ENCODE measurements at places on chromosomes 16 and 17. TPM values are rescaled to one million over a fixed set of nuclear protein-coding genes. Genes with fewer than 3 reads are reported as not detected.

The KCNJ16 gene
- total RNA-seq = 40.6 TPM

The BRD7 gene
- total RNA-seq = 51.3 TPM

DNA sequence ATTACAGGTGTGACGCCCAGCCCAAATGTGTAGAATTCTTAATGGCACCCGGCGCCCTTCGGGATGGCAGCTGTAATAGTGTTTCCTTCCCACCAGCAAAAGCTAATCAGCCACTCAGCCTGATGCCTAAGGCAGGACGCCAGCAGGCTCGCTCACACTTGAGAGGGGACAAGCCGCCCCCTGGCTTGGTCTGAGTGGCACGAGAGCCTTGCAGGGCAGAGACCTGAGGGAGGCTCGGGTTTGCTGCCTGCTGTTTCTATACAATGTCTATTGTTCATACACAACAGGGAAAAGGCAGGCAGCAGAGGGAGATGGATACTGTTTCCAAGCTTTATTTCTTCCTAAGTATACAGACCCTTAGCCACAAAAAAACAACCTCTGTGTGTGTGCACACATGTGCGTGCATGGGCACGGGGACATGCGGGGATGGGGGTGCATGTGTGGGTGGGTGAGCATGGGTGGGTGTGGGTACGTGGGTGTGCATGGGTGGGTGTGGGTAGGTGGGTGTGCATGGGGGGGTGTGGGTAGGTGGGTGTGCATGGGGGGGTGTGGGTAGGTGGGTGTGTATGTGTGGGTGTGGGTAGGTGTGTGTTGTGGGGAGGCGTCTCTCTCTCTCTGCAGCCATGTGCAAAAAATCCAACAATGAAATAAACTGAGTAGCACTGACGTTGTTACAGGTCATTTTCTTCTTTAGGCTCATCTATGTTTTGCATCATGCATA lies 10.0 kb downstream of the SLC38A8 start:
- H3K4me3 ChIP-seq = no peak overlapping the region
- no peaks in the 10 kb centered on the region for H3K36me3 ChIP-seq
- no peaks in the 10 kb centered on the region for H3K27me3 ChIP-seq
- DNase-seq = no peak
- H3K27ac ChIP-seq = no peak overlapping the region

The TBX4 gene
- 15.4 TPM for total RNA-seq

- H3K4me1 ChIP-seq = no peaks in the 10 kb centered on the region
- no peak overlapping the region for H3K27ac ChIP-seq
- no peak for DNase-seq
- no peak overlapping the region for H3K4me3 ChIP-seq
These were observed 47.8 kb upstream of the HAS3 start for GRCh38 chr16:69057400-69058378.

DNA sequence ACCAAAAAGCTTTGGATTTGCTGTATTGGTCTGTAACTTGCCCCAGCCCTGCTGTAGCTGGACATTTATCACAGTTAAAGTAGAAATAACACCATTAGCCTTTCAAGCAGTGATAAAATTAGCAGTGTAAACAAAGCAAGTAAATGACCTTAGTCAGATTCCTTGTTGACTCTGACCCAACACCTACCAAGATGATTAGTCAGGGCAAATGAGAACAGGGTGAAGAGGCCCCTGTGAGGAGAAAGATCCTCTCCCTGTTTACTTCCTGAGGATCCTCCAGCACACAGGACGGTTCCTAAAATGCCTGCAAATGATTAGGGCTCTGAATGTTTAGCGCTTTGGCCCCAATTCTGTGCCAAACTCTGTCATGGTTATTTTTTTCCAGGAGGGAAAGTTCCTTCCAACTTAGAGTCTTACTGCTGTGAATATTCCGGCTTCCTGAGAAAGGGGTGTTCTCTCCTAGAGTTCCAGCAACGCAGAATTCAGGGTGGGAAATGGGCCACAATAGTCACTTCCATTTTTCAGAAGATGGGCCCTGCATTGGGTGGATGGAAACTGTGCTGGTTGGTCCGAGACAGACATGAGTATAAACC lies 259.0 kb upstream of the MYOCD start:
- DNase-seq = peak; percentile 19
- no peaks in the 10 kb centered on the region for H3K36me3 ChIP-seq
- H3K27ac ChIP-seq = peak overlapping the region; percentile 68
- no peaks in the 10 kb centered on the region for H3K27me3 ChIP-seq
- H3K4me1 ChIP-seq = peaks cover 18% of the 10 kb centered on the region

The CACNA1G gene
- 4.8 TPM for total RNA-seq

The IRX5 gene
- 3.2 TPM for total RNA-seq

DNA sequence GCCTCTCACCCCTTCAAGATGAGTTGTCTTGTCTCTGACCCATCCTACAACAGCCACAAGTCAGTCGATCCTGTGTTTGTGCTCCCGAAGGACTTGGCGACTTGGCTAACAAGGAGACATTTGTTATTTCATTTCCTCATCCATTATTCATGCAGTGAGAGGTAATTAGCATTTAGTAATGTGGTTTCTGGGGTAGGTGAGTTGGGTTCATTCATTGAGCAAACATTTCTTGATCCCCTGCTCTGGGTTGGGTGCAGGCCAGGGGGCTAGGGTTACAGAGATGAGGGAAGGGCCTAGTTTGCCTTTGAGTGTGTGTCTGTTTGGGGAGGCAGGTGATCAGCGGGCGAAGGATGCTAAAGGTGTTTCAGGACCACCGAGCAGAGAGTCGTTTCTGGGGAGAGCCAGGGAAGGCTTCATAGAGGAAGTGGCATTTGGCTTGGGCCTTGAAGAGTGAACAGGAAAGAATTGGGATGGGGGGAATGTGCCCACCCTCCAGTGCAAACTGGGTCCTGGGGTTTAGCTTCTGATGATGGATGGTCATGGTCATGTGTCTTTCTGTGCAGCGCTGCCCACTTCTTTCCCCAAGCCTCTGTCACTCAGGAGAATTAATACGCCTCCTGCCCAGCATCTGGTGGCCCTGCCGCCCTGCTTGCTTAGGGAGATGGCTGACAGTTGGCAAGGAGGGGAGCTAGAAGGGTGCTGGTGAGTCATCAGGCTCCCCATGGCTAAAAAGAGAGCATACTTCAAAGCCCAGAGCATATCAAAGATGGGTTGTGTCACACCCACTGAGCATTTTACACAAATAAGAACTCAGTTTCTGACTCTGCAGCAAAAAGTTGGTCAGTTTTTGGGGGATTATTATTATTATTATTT lies 38.5 kb downstream of the MSI2 start:
- no peaks in the 10 kb centered on the region for H3K27me3 ChIP-seq
- peaks cover 36% of the 10 kb centered on the region for H3K4me1 ChIP-seq
- H3K27ac ChIP-seq = peak overlapping the region; percentile 77

The ANKFN1 gene
- 0.10 TPM for total RNA-seq

The FA2H gene
- total RNA-seq = 2.1 TPM
